ENCODE measurements at places on chromosomes 12 and 14.

- DNase-seq: no peak
Measured at GRCh38 chr14:48275301-48275700, 599.9 kb upstream of the MDGA2 start.

DNA sequence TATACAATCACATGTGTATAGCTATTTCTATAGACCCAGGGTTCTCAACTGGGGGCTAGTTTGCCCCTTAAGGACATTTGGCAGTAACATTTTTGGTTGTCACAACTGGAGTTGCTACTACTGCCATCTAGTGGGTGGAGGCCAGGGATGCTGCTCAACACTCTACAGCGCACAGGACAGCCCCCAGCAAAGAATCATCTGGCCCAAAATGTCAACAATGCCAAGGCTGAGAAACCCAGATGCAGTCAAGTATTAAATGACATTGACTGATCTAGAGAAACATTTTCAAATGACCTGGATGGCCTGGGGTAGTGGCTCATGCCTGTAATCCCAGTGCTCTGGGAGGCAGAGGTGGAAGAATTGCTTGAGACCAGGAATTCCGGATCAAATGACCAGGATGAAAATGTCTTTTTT, 5.8 kb downstream of the WSB2 start:
- peak; percentile 76 for DNase-seq

- no peak for DNase-seq
Measured at GRCh38 chr14:49196327-49196726, 389.9 kb downstream of the RPS29 start.

- no peak for DNase-seq
Measured at GRCh38 chr12:23197266-23197665, 572.3 kb downstream of the ETNK1 start.

- no peak for DNase-seq
Measured at GRCh38 chr12:65756267-65756666, 68.0 kb upstream of the HMGA2 start.

DNA sequence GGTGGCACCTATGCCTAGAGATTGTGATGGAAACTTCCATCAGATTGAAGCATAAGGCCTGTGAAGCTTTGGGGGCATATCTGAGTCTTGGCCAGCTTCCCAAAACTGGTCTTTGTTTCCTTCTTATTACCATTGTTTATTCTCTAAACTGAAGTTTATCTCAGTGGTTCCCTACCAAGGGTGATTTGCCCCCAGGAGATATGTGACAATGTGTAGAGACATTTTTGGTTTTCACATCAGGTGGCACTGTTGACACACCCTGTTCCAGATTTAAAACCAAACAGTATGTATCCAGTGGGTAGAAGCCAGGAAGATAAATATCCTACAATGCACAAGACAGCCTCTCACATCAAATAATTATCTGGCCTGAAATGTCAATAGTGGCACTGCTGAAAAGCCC, 22.1 kb downstream of the RASSF9 start:
- DNase-seq: no peak

DNA sequence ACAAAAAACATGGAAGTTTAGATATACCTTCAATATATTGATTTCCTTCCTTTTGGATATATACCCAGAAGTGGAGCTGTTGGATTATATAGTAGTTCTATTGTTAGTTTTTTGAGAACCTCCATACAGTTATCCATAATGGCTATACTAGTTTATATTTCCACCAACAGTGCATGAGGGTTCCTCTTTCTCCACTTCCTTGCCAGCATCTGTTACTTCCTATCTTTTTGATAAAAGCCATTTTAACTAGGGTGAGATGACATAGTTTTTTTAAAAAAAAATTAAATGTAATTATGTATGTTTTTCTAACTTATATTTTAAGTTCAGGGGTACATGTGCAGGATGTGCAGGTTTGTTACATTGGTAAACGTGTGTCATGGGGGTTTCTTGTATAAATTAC, 10.0 kb upstream of the SLC38A4 start:
- DNase-seq: no peak

- DNase-seq: no peak
Measured at GRCh38 chr12:63958876-63959580, 114.5 kb downstream of the SRGAP1 start.

GRCh38 chr14:90510159-90510558, 113.3 kb downstream of the CALM1 start:
- no peak for DNase-seq

GRCh38 chr12:28645891-28646290, 455.6 kb downstream of the CCDC91 start:
- DNase-seq: no peak

DNA sequence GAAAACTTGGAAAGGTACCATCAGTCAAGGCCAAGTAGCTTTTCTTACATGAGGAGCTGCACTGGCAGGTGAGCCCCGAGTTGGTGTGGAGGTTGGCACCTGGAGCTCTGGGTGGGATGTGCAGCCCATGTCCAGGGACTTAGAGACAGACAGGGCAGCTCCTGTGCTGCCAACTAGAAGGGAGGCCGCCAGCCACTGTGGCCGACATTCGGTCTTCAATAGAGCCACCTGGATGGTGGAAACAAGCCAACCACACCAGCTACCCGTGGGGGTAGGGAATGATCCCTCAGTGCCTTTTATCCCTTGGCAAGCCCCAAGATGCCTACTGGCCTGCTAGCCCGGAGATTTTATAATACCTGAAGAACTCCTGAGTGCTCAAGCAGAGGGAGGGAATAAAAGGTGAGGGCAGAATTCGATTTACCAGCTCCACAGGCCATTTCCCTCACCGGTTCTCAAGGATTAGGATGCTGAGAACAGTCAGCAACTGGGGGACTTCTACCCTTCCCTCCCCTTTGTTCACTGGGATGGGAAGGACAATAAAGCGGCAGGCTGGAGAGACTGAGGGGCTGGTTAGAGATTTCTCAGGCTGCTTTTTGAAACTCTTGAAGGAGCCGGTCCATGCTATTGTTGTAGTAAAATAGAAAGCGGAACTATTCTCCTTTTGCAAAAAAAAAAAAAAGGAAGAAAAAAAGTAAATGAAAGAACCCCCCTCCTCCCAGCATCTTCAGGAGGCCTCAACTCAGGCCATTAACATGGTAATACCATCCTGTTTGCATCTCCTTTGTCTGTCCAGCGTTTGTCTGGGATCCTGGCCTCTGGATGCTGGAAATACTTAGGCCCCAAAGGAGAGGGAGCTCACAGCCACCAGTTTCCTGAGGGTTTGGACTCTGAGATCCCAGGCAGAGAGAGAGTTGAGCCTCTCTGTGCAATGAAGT, 321.6 kb downstream of the ZFP36L1 start:
- DNase-seq: no peak

DNA sequence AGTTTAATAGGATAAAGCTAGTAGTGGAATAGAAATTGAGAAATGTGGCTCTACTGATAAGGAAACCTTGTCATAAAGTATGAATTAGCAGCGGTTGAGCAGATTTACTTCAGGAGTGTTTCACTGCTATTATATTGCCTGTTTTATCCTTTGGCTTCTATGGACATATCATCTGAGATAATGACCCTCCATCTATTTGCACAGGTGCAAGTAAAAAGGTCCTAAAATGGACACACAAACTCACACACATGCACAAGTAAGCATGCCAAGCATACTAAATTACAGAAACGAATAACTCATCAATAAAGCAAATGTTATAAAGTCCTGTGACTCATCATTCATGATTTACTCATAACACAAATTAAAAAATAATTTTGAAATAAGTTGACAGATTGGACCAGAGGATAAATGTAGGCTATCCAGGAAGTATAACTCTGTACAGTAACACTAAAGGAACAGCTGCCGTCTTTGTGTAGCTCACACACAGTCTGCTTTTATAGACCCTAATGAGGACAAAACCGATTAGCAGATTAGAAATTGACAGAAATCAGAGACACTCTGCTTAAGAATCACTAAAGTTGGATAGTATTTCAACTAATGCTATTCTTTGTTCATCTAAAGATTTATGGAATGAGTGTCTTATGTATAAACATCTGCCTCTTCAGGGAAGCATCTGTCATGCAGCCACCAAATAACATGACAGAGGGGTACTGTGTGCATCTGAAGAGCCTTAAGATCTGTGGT, 73.9 kb downstream of the SYT1 start:
- DNase-seq: no peak

DNA sequence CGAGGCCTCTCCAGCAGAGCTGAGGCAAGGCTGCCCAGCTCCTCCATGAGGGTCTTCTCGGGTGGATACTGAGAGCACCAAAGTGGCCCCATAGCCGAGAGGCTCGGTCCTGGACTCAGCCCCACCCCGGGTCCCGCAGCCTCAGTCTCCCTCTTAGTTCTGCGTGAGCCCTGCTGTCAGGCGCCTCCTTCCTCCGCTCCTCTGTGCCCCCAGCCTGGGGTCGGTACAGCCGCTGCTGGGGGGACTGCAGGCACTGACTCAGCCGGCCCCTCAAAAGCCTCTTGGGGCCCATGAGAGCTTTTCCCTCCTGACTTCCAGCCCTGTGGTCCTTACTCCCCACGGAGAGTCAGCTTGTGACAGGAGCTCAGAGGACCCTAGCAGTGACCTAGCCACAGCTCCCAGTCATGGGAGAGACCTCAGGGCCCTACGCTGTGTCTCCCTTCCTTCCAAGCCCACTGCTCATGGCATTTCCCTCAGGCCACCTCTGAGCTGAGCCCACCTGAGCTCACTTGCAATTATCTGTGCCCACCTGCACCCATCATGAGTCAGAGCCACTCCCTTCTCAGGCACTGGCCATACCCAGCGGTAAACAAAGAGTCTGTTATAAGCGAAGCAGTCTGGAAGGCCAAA, 295.0 kb upstream of the RTL1 start:
- no peak for DNase-seq

DNA sequence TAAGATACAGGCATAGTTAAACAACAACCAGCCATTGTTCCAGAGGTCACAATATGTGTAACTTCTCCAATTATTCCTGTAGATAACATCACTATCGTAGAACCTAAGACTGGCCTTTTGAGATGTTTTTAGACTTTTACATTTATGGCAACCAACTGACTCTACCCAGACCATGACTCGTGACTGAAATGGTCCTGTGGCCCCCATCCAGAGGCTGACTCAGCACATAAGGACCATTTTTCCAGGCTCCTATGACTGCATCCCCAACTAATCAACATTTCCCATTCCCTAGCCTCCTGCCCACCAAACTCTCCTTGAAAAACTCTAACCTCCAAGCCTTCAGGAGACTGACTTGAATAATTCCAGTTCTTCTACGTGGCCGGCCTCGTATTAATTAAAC, 52.6 kb upstream of the NID2 start:
- no peak for DNase-seq

- no peak for DNase-seq
Measured at GRCh38 chr12:24695657-24696329, 253.1 kb downstream of the BCAT1 start.

GRCh38 chr12:69388371-69388770, 28.8 kb downstream of the YEATS4 start:
- no peak for DNase-seq

DNA sequence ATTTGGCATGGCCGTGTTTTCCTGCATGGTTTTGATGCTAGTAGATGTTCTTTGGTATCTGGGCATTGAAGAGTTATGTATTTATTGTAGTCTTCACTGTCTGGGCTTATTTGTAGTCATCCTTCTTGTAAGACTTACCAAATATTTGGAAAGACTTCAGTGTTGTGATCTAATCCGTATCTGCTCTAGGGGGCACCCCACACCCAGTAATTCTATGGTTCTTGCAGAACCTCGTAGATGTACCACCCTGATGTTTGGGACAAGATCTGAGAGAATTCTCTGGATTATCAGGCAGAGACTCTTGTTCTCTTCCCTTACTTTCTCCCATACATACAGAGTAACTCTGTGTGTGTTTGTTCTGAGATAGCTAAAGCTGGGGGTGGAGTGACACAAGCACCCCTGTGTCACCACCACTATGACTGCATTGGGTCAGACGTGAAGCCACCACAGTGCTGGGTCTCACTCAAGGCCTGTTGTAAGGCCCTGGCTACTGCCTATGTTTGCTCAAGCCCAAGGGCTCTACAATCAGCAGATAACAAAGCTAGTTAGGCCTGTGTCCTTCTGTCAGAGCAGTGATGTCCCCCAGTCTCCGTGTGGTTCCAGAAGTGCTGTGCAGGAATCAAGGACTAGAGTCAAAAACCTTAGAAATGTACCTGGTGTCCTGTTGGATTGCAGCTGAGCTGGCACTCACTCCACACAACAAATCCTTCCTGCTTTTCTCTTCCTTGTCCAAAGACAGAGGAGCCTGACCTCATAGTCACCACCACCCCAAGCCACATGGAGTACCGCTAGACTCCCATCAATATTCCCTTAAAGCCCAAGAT, 9.6 kb downstream of the RDH16 start:
- no peak for DNase-seq

DNA sequence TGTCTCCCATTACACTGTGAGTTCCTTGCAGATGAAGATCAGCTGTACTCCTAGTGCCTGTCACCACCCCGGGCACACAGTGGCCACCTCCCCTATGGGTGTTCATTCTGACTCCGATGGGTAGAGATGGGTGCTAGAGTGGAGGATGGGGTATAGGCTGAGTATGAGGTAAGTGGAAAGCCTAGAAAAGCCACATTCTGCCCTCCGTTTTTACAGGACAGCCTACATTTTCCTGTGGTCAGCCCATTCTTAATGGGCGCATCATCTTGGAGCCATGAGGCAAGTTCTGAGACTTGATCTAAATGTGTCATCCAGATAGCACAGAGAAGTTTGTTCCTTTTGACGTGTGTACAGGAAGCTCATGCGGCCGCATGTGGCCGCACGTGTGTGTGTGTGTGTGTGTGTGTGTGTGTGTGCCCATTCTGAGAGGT, 166.7 kb upstream of the HIF1A start:
- peak; percentile 46 for DNase-seq

DNA sequence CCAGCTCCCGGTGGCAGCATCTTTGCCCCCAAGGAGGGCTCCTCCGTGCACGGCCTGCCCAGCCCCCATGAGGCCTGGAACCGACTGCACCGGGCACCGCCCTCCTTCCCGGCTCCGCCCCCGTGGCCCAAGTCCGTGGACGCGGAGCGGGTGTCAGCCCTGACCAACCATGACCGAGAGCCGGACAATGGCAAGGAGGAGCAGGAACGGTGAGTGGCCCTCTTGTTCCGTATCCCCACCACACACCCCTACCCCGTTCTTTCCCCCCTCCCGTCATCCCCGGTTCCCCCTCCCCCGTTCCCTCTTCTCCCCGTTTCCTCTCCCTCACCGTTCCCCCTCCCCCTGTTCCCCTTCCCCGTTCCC, 28.3 kb downstream of the LRCOL1 start:
- DNase-seq: no peak

GRCh38 chr12:80766210-80766609, 49.5 kb downstream of the MYF5 start:
- DNase-seq: no peak

DNA sequence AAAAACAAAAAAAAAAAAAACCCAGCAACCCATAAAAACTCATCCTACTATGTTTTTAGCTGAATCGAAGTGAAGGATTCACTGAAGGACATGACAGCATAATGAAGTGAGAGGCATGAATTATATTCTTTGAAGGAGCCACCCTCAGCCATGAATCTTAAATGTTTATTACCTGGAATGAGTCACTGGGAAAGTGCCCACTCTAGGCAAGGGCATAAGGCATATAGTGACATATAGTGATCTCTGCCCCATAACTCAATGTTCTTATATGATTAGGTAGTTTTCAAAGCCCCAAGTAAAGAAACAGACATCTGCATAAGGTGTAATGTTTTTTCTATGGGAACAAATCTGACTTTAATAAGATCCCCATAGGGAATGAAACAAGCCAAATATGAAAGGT, 79.9 kb downstream of the MDGA2 start:
- no peak for DNase-seq

GRCh38 chr12:117968826-117969659, at the start of gene KSR2:
Gene KSR2 (minus strand): TSS chr12:117968990. CDS start chr12:117968255, 735 bp downstream.
- DNase-seq: peak; percentile 57

- no peak for DNase-seq
Measured at GRCh38 chr14:52692248-52692962, 3.0 kb downstream of the ERO1A start.

- no peak for DNase-seq
Measured at GRCh38 chr12:79532907-79533288, 157.9 kb downstream of the PAWR start.
